Skeletal muscle tissue (tissue), 5 donors: ENCODE measurements at places on chromosomes 4 and X. TPM values are rescaled to one million over a fixed set of nuclear protein-coding genes. Genes with fewer than 3 reads are reported as not detected.

Gene NXF3
- total RNA-seq: not detected

Gene MMAA
- 3.7 TPM for total RNA-seq

Gene ARMCX5
- total RNA-seq: 8.4 TPM

Gene CYBB
- total RNA-seq: 41.2 TPM

Gene TMEM185A
- 25.6 TPM for total RNA-seq

Gene UGT8
- 2.1 TPM for total RNA-seq

Gene SLC34A2
- not detected for total RNA-seq

Gene TRIML2
- total RNA-seq: not detected

Gene DIPK2B
- total RNA-seq: 10.4 TPM

Gene TBC1D19
- 41.8 TPM for total RNA-seq

Gene IL15
- total RNA-seq: 6.3 TPM

Gene HMX1
- total RNA-seq: not detected

Gene DGKK
- total RNA-seq: not detected

Gene SPANXN4
- not detected for total RNA-seq

Gene ADGRG4
- total RNA-seq: under 0.01 TPM

Gene LDB2
- total RNA-seq: 55.8 TPM

Gene NEIL3
- total RNA-seq: 5.7 TPM

Gene MND1
- 6.8 TPM for total RNA-seq

Gene GAGE12E
- total RNA-seq: not detected

Gene AFP
- total RNA-seq: 1.0 TPM

Gene BRS3
- not detected for total RNA-seq
